ENCODE measurements at places on chromosomes 6 and 20.

- no peak for DNase-seq
- H3K36me3 ChIP-seq: no peaks in the 10 kb centered on the region
- no peak overlapping the region for H3K4me3 ChIP-seq
- H3K27ac ChIP-seq: no peak overlapping the region
Measured at GRCh38 chr6:161660666-161661571, 387.1 kb upstream of the AGPAT4 start.

DNA sequence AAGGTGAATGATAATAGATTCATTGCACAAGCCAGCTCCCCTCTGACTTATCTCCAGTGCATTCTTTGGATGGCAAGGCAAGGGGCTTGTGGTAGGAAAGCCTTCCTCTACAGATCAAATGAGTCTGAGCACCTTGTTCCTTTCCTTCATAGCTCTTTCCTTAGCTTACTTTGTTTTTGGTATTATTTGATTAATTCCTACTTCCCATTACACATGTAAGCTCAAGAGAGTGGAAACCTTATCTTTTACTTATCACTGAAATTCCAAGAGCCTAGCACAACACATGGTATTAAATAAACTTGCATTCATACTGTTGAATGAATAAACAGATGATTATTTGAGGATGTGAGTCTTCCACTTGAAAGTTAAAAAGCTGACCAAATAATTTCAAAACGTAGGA lies 41.7 kb downstream of the FRK start:
- no peaks in the 10 kb centered on the region for H3K4me1 ChIP-seq
- no peak overlapping the region for H3K4me3 ChIP-seq
- no peaks in the 10 kb centered on the region for H3K27me3 ChIP-seq
- H3K36me3 ChIP-seq: no peaks in the 10 kb centered on the region
- no peak overlapping the region for H3K27ac ChIP-seq

- no peak overlapping the region for H3K27ac ChIP-seq
- no peaks in the 10 kb centered on the region for H3K36me3 ChIP-seq
- H3K27me3 ChIP-seq: no peaks in the 10 kb centered on the region
- no peak overlapping the region for H3K4me3 ChIP-seq
- DNase-seq: no peak
- no peaks in the 10 kb centered on the region for H3K4me1 ChIP-seq
Measured at GRCh38 chr20:47929368-47930115, 144.3 kb upstream of the SULF2 start.

DNA sequence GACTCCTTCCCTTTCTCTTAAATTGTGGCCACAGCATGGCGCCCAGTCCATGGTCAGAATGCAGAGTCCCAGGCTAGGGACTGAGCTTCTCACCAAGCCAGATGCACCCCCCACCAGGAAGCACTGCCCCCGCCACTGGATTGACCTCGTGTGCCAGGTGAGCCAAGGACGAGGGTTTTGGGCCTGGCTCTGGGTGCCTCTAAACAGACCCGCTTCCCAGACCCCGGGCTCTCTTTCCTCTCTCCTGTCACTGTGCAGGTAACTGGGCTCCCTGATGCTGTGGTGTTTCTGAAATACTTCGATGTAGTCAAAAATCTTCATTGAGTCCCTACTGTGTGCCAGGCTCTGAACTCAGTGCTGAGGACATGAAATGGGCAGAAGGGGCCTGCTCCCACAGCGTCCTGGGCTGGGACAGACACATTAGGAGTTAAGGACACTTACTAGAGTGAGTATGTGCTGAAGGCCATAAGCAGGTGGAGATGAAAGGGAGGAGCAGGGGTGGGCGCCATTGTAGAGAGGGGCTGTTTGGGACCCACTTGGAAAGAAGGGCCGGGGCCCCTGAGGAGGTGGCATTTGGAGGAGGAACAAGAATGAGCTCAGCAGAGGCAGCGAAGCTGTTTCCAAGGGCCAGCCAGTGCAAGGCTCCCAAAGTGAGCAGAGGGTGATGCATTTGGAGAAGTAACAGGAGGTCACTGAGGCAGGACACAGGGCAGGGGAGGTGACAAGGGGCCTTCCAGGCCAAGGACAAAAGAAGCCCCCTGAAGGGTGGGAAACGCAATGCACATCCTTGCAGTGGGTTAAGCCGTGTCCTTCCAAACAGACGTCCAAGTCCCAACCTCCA lies 217.1 kb downstream of the ANKRD60 start:
- H3K4me1 ChIP-seq: no peaks in the 10 kb centered on the region
- H3K27ac ChIP-seq: no peak overlapping the region
- H3K27me3 ChIP-seq: no peaks in the 10 kb centered on the region
- DNase-seq: no peak
- H3K36me3 ChIP-seq: no peaks in the 10 kb centered on the region

GRCh38 chr6:50087231-50087954 lies 37.7 kb upstream of the DEFB112 start:
- no peak overlapping the region for H3K4me3 ChIP-seq
- H3K36me3 ChIP-seq: no peaks in the 10 kb centered on the region
- no peak for DNase-seq
- H3K4me1 ChIP-seq: no peaks in the 10 kb centered on the region

Measured in iPS DF 6.9 (cell line).